ENCODE measurements at places on chromosomes 12 and 14.

DNA sequence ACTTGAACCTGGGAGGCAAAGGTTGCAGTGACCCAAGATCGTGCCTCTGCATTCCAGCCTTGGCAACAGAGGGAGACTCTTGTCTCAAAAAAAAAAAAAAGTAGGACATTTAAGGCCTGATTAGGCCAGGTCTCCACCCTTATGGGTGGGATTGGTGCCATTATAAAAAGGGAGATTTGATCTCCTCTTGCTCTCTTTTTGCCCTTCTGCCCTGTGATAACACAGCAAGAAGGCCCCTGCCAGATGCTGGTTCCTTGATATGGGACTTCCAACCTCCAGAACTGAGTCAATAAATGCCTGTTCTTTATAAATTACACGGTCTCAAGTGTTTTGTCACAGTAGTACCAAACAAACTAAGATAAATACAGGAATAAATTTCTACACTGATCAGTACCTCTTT is 81.0 kb downstream of the C2CD5 start:
- DNase-seq: no peak

DNA sequence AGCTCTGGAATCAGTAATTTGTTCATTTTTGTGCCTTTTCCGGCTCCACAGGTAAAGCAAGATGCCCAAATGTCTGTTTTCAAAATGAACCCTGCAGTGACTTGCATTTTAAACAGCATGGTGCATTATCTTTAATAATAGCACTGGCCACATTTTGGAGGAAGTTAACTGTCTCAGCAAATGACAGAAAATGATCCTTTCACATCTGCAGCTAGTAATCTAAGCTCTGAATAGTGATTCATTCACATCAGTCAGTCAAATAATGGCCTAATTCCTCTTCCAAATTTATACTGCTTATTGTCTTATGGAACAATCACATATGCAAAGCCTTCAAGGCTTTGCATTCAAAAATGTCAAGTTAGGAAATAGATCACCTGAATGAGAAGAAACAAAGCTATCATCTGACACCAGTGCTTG is 75.6 kb downstream of the PPM1H start:
- DNase-seq: no peak

DNA sequence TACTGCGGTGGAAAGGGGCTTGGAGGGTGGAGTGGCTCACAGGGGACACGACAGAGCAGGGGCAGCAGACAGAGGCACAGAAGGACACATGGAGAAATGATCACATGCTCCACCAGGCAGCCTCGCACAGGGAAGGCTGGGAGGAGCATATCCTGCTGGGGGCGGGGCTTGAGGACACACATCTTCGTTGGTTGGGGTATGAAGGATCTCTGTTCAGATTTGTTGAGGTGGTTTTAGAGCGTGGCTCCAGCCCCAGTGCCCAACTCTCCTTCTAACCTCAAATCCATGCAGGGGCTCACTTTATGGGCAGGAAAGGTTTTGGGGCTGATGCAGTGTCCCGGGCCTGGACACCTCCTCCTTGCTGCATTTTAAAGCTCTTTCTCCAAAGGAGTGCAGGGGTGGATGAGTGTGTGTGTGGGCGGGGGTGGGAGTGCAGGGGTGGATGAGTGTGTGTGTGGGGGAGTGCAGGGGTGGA is 733 bp upstream of the P3H3 start:
- peak; percentile 89 for DNase-seq

DNA sequence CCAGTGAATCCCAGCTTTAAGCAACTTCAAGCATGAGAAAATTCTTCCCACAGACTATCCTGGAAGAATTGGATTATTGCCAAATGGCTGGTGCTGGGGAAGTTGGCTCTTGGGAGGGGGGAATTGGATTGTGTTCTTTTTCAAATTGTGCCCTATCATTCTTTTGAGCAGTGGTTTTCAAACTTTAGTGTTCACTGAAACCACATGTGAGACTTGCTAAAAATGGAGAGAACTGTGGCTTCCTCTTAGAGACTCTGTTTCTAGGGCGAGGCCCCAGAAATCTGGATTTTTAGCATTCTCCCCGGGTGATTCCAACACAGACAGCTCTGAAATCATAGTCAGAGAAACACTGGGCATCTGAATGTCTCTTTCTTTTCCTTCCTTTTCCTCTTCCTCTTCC is 14.3 kb upstream of the OTUB2 start:
- DNase-seq: no peak

DNA sequence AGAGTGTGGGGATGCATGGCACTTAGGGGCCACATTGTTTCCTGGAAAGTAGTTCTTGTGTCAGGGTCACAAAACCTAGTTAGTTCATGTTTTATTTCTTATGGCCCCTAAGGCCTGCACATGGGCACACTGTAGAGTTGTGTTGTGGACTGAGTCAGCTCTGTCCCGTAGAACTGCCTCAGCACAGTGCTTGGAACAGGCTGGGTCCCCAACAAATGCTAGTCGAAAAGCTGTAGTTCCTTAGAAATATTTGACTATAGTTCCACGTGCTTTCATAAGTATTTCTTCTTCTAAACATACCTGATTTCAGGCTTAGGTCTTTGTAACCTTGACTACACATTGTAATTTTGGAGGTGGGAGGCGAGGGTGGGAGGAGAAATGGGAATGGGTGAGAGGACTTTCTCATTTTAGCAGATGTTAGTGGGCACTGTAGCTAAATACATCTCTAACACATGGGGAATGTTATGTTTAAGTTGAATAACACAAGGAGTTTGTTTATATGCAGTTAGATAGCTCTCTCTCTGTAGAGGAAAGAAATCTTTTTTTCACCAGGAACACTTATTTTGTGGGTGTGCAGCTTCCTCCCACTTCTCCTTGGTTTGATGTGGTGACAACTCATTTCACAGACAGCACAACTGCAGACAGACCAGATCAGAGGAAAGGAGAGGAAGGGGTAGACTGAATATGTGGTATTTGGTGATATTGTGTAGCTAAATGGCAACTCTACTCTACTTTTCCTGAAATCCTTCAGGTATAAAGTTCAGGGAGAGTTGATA is 39.5 kb upstream of the DACT1 start:
- DNase-seq: no peak

DNA sequence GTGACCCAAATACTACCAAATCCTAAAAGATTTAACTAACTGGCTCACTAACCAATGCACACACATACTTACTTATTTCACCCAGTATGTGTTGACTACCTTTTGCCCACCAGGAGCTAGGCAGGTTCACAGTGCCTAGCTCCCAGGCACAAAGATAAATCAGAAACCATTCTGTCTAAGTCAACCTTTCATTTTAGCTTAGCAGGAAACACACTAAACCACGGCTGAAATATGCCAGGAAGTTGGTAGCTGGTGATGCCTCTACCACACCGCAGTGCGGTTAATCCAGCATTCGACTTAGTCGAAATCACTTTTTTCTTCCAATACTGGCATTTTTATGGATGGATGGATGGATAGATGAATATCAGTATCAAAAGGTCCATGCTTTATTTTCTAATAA is 597.7 kb downstream of the DIO2 start:
- no peak for DNase-seq

All from hindlimb muscle (tissue), 1 donor.